Foreskin keratinocyte (primary cell): ENCODE measurements at places on chromosomes 11 and 22.

- no peak for DNase-seq
Measured at GRCh38 chr11:58992489-58992888, 53.2 kb downstream of the GLYATL1 start.

DNA sequence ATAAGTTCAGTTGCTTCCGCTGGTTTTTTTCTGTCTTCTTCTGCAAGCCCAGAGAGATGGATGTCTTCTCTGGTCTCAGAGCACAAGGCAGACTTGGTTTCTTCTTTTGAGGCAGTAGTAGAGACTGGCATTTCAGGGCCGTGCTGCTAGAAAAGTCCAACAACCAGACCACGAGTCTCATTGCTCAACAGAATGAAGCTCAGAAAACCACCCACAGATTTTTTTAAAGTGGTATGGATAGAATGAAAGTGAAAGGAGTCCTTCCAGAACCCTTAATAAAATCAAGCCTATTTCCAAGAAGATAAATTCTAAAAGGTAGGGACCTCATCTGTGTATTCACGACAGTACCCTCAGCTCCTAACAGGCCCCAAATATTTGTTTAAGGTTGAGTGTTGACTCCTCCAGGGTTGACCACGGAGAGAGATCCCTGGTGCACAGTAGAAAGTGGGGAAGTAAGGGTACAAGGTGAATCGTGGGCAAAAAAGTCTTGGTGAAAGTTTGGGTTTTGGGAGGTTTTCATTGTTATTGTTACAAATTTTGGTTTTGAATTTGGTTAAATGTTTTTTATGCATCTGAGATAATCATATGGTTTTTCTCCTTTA is 43.6 kb upstream of the DDX6 start:
- no peak for DNase-seq

- DNase-seq, result peak; percentile 57
Measured at GRCh38 chr11:68756171-68756766, 4.9 kb upstream of the TESMIN start.

DNA sequence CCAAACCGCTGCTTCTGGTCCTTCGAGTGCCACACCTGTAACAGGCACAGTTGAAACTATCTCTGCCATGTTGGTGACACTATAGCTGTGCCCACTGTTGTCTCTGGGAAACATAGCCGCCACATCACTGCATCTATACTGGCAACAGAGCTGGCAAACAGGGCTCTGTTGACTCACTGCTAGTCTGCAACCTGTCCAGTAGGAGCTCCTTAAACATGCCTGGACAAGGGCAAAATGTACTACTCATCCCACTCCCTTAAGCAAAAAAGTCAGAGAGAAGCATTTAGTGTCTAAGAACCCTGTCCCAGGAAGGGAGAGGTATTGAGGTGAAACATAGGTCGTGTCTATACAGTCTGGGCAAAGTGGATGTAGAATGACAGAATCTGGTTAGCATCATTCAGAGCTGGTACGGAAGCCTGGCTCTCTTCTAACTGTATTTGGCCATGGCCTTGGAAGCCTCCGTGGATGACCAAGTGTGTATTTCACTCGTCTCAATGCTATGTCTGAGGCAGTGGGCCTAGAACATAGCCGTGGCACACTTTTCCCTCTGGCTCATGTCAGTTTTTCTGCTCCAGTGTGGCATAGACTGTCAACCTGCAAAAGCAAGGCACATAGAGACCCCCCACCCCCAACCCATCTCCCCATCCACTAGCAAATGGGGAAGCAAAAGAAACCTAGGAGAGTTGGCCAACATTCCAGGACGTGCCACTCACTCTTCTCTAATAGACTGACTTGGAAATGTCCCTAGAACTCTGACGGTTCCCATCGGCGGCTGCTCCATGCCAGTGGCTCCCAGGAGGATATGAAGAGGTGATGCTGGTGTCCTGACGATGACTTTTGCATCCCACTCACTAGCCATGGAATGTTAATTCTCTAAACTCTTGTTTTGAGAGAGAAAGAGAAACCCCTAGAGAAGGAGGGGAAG is 21.4 kb upstream of the PISD start:
- DNase-seq, result peak; percentile 96

DNA sequence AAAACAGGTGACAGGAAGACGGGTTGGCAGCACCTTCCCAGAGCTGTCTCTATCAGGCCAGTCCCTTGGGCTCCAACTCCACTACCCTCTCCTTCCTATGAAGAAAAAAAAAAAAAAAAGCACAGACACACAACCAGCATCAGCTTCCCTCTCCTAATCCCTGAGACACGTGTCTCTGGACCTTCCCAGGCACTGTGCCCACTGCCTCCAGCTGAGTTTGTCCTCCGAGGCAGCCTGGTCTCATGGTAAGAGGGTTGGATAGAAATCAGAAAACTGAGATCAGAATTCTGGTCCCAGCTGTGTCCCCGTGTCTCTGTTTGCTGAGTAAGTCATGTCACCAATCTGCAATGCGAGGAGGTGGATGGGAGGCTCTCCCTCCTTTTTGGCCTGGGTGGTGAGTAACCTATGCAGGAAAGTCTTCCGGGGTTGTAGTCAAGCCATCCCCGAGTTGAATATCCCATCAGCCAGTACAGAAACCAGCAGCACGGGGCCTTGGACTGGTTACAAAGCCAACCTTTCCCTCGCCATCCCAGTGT is 193.7 kb upstream of the TBCEL start:
- no peak for DNase-seq

- no peak for DNase-seq
Measured at GRCh38 chr22:29480512-29481264, 670 bp downstream of the NEFH start.

- no peak for DNase-seq
Measured at GRCh38 chr11:46725338-46726205, 6.6 kb downstream of the F2 start.

DNA sequence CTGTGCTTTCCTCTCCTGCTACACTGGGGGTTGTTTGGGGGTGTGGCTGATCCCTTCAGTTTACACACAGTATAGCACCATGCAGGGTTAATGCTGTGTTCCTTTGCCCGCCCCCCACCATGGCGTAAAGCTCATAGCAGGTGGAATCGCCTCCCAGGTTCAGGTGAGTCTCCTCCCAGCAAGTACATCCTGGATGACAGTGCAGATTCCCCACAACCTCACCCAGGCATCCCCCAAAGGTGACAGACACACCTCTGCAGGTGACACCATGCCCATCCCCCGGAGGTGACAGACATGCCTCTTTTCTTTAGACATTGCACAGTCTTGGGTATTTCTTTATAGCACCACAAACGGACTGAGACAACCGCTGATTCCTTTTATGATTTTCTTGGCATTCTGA is 343.7 kb downstream of the BRD1 start:
- DNase-seq, result no peak

- DNase-seq, result no peak
Measured at GRCh38 chr11:44823006-44823405, 96.2 kb downstream of the TSPAN18 start.

DNA sequence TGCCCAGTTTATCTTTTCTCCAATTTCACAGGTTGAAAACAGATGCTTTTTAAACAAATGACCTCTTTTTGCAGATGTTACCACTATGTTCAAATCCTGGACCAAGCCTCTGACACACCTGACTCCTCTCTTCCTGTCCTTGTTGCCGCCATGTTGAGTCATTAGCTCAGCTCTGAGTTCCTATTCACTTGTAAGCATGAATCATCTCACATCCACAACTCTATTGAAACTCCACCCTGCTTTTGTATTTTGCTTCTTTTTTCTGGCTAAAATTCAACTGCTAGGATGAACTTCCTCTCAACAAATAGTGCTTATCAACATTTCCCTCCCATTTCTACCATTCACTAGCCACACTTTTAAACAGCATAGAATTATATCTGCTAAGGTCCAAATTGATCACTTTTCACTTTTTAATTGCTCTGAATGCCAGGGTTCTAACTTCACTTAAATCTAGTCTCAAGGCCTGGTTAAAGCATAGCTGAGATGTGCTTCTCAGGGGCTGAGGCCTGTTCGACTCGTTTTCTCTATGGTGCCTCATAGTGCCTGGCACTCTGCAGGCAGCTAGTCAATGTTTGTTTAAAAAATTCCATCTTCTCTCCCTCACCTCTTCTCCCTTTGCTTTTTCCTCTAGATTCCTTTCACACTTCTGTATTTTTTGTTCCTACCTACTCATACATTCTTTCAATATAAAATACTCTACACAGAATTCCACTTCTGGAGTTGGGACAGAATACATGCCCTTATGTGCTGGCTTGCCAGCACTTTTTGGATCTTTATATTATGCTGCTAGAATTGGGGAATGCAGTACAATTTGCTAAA is 3.9 kb downstream of the JOSD1 start:
- peak; percentile 83 for DNase-seq

DNA sequence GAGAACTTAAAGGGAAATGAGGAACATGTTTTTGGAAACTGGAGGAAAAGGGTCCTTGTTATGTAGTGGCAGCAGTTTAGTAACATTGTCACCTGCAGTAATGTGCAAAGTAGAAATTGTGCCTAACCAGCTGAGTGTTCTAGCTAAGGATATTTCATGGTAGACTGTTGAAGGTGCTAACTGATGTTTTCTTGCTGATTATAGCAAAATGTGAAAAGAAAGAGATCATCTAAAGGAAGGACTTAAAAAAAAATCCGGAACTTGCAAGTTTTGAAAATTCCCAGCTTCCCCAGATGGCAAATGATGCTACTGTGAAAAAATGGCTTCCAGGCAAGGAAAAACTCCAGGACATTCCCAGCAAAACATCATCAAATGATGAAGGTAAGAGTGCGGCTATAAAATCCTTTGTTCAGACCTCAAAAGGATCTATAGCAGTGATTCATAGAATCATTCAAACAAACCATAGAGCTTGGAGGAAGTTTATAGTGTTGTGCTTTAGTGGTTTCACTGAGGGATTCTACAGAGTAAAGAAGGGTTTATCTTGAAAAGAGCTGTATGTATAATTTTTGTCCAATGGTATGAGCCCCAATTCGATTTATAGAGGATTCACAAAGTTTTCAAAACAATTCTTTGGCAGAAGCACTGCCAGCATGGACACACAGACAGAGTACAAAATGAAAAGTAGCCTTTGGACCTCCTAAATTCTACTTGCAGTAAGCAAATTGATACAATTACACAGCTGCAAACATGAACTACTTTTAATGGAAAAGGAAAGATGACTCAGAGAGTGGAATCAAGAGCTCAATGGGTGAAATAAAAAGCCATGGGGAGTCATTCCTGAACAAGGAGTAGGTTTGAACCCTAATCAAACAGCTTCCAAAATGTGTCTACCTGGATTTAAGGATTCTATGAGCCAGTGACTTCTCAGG is 4.3 kb upstream of the TRIM44 start:
- DNase-seq, result no peak

- no peak for DNase-seq
Measured at GRCh38 chr11:74726547-74727182, 4.6 kb downstream of the CHRDL2 start.

DNA sequence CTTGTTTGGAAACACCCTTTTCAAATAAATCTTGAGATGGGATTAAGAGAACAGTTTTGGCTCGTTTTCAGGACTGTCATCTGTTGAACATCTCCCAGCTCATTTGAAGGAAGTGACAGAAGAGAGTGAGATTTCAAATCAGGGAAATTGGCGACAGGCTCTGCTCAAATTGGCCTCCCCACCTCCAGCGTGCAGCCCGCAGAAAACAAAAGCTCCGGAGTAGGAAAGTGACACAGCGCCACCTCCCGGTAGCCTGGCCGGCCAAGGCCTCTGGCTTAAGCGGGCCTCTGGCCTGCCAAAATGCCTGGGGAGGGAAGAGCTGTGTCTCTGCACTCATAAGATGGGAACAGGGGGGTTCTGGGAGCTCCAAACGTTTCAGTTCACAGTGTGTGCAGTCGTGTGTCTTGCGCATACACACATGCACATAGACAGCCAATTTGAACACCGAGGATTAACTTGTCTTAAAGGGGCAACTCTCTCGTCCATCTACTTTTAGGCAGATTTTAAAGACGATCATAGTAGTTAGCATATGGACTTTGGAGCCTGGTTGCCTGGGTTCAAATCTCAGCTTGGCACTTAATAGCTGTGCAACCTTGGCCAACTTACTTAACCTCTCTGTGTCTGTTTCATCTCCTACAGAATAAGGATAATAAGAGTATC is 132.7 kb upstream of the RCN1 start:
- DNase-seq, result peak; percentile 30

- peak; percentile 28 for DNase-seq
Measured at GRCh38 chr11:110712659-110713448, 617 bp upstream of the ARHGAP20 start.

DNA sequence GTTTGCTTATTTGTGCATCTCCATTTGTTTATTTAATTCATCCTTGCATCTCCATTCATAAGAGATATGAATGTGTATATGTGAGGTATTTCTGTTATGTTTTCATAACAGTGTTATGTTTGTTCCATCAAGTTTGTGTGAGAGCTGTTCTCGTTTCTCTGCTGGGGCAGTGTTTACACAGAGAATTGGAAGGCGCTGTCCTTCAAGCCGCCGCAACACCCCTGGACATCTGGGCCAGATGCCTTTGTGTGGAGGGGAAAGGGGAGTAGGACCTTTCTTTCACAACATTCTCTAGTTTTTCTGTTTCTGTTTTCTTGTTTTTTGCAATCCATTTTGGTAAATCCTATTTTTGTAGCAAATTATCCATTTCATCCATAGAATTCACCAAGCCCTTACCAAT is 7.0 kb upstream of the TM7SF2 start:
- DNase-seq, result no peak

DNA sequence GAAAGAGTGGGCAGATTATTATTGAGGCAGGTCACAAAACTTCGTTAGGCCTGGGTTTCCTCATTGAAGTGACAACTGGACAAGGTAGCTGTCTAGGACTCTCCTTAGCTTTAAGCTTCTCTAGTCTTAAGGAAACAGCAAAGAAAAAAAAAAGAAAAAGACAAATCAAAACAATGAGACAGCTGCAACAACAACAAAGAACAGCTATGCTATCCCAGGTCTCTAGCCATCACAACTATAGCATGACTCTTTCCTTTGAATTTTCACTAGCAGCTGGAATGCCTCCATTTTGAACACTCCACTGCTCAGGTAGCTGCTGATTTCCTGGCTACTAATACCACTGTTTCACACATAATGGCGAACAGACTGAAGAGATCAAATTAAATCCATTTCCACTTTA is 302.4 kb upstream of the SORL1-AS1 start:
- no peak for DNase-seq

- DNase-seq, result no peak
Measured at GRCh38 chr11:116595305-116595880, 177.4 kb downstream of the BUD13 start.

DNA sequence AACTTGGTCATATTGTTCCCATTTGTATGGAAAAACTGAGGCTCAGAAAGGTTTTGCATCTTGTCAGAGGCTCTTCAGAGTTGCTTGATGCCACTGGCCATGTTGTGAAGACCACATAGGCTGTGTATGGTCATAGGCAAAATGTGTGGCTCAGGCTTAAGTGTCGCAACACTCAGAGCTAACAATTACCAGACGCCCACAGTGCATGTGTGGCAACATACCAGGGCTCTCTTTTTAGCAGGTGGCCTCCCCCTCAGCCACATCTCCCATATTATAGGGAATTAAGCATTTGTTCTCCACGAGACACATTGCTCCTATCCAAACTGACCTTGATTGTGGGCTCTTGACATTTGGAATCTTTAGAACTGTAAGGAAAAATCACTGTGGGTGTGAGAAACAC is 802.5 kb downstream of the DLG2 start:
- DNase-seq, result no peak

- no peak for DNase-seq
Measured at GRCh38 chr11:132099692-132100091, 729.3 kb downstream of the NTM start.
